Stimulated activated CD8-positive, alpha-beta memory T cell treated with anti-CD3 and anti-CD28 coated beads, Interleukin-4, amount 100 ng/mL, for 1 hour (primary cell): ENCODE measurements at places on chromosomes 7 and 10.

DNA sequence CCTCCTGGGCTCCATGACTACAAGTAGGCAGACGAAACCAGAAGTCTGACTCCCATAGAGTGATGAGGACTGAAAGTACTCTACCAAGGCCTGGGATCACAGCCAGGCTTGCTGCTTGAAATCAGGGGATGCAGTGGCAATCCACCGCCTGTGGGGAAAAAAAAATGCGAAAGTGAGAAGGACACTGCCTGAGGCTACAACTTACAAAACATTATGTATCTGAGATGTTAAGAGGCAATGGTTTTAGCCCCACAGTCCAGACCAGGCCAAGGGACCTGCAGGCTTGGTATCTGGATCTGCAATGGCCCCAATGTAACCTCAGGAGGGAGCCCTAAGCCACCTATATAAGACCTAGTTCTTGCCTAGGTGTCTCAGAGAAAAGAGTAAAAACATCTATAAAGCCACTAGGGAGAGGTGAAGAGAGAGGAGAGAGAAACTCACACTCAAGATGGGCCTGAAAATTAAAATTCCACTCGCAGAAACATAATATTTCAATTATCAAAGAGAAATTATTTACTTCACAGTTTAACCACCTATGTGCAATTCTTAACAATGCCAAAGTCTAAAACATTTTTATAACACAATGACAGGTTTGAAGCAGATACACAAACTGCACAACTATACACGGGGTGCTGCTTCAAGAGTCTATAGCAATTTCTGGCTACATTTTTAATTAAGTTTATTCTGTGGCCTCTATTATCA, 13.9 kb downstream of the DNAJC1 start:
- DNase-seq: peak; percentile 10

- no peak for DNase-seq
Observed at GRCh38 chr7:147813316-147813715, 777.2 kb upstream of the C7orf33 start.

GRCh38 chr7:158805414-158805813, 23.9 kb downstream of the ESYT2 start:
- no peak for DNase-seq

- DNase-seq: no peak
Observed at GRCh38 chr10:110358869-110359629, 54.3 kb upstream of the SMNDC1 start.

DNA sequence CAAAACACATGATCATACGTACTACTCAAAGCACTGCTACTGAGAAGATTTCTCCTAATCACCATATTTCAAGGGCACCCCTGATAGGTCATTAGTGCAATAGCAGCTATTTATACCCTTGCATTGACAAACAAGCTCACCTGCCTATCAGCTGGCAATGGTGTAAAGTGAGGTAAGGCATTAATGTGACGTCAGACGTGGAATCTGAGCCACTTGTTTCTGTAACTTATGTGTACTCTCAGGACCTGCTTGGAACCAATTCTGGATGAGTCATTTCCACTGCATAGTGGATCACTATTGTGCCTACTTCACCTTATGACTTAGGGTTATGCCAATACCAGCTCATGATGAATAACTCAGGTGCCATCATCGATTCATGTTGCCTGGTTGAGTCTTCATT, 628.5 kb upstream of the CELF2 start:
- DNase-seq: no peak

DNA sequence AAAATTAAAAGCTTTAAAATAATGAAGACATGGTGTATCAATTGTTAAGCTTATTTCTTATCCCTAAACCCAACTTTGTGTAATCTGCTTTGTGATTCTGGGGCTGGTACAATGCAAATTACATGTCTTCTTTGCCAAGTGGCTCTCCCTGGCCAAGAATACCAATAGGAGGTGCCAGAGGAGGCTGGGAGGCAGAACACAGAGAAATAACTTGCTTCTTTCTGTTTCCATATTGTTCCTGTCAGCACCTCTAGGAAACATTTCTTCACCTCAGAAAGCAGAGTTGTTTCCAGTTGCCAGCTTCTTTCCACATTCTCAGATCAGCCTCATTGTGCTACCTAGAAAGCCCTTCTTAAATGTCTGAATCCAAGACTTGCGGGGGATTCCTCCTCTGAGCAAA, 174.4 kb downstream of the MDFIC start:
- no peak for DNase-seq

- DNase-seq: peak; percentile 92
Observed at GRCh38 chr7:39732837-39733804, 109.7 kb downstream of the RALA start.

GRCh38 chr10:63355682-63356081, 110.1 kb downstream of the JMJD1C start:
- DNase-seq: no peak

- no peak for DNase-seq
Observed at GRCh38 chr7:74083928-74084721, 521 bp downstream of the LIMK1 start.

GRCh38 chr10:89296220-89296648, 5.6 kb upstream of the IFIT2 start:
- DNase-seq: no peak

GRCh38 chr10:132563485-132564248, 26.1 kb downstream of the INPP5A start:
- DNase-seq: no peak

GRCh38 chr10:131625041-131625440, 275.8 kb upstream of the PPP2R2D start:
- DNase-seq: no peak

- DNase-seq: no peak
Observed at GRCh38 chr10:67319976-67320375, 376.0 kb downstream of the CTNNA3 start.

DNA sequence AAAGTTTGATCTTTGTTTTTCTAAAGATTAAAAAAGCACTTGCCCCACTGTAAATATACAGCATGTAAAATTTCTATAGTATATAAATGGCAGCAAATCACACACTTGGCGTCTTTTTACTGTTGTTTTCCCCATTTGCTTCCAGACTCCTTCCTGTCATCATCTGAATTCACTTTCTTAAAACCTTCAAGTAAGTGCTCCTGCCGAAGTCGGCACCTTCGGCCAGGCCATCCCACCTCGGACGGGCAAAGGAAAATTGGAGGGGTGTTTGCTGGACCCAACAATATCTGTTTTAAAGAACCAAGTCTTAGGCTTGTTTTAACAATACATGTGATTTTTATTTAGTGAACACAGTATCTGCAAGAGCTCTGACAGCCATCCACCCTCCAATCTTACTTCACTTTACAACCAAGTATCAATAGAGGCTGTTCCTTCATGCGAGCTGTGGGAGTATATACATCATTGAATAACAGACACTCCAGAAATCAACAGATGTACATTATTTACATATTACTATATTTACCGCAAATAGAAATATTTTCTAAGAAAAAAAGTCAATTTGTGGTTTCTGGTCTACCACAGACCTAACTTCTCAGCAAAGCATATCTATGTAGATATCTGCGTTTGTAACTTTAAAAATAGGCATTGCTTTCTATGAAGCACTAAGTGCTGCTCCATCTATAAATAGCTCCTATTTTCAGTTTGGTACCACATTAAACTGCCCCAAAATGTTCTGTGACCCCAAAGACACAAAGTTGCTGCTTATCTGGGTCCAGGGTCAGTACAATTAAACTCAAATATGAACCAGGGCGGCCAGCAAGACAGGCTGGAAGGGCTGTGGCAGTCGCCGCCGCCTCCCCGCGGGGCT, 110.7 kb downstream of the CYTH3 start:
- no peak for DNase-seq

DNA sequence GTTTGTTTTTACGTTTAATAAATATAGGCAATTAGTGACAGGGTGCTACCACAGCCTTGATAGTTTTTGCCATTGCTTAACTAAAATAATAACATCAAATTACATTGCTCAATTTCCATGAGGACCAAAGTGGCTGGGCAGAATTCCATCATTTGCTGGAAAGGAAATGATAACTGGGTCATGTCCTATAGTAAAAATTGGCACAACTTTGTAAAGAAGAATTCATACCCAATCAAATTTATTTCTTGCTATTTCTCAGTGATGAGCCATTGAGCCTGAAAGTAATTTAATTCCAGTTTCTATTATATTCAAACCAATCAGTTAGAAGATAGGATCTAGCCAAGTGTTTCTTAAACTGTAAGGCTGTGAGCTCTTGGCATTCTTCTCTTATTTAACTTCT, 102.2 kb upstream of the CTTNBP2 start:
- DNase-seq: no peak

DNA sequence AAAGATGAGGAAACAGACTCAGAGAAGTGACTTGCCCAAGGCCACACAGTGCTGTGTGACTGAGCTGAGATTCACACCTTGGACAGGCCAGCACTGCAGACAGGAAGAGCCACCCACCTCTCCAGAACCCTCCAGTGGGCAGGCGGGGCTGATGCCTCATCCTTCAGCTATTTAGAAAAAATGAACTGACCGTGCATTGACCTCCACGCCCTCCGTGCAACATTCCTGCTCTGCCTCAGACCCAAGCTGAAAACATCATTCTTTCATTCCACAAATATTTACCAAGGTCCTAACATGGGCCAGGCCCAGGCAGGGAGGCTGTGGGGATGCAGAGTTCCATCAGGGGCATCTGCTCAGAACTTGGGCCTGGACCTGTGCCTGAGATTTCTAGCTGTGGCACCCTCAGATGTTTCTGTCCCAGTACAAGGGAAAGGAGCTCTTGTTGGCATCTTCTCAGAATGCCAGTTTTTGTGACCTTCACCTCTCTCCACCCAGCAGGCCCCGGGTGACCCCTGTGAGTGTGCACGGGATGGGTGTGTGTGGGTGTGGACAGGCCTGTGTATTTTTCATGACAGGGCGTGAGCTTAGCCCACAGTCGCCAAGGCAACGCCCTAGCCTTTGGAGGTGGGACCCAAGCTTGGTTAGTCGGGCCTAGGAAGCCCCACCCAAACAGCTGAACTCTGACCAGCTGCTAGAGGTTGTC, 6.5 kb downstream of the VSIR start:
- DNase-seq: no peak

GRCh38 chr7:39892361-39892760, 57.7 kb upstream of the CDK13 start:
- no peak for DNase-seq

GRCh38 chr7:111356941-111357340, 205.4 kb downstream of the IMMP2L start:
- no peak for DNase-seq

- DNase-seq: no peak
Observed at GRCh38 chr10:31070025-31070424, 38.4 kb upstream of the ZNF438 start.

DNA sequence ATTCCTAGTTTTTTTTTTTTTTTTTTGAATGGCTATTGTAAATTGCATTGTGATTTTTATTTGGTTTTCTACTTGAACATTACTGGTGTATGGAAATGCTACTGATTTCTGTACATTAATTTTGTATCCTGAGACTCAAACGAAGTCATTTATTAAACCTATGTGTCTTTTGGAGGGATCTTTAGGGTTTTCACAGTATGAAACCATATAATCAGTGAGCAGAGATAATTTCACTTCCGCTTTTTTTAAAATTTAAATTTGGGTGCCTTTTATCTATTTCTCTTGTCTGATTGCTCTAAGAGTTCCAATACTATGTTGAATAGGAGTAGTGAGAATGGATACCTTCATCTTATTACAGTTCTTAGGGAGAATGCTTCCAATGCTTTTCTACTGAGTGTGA, 102.7 kb downstream of the ZWINT start:
- DNase-seq: no peak

DNA sequence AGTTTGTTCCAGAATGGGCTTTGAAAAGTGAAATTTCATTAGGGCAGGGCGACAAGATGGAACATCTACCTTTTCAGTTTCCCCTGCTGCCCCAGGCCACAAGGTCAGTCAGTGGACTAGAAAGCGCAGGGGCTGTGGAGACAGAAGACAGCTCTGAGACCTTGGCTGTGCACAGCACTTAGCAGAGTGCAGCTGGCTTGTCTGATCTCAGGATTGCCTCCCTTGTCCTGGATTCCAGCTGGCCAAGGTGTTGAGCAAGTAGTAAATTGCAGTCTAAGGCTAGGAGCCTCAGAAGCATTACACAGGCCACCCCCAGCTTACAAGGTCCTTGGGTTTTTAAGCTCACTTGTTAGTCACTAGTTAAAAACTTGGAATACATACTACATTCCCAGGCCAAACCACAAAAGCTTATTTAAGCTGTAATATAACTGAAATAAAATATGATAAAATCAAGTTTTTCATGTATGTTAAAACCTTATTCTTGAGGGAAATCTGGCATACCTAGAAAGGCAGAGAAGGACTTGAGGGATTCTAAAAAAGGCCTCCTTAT, 67.3 kb upstream of the NPY start:
- no peak for DNase-seq

DNA sequence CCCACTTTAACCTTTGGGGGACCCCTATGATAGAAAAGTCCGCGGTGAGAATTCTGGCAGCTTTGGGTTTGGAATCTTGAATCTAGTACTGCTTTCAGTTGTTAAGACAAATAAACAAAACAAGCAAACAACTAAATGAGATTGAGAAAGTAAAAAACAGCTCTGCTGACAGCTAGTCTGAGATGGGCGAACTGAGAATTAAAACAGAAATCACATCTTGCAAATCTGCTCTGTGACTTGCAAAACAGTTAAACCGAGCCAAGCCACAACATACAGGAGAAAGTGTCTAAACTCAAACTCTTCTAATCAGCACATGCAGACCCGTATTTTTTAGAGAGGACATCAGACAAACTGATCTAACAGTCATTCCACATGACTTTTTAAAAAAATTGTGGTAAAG, 110.4 kb downstream of the SH2D4B start:
- no peak for DNase-seq

DNA sequence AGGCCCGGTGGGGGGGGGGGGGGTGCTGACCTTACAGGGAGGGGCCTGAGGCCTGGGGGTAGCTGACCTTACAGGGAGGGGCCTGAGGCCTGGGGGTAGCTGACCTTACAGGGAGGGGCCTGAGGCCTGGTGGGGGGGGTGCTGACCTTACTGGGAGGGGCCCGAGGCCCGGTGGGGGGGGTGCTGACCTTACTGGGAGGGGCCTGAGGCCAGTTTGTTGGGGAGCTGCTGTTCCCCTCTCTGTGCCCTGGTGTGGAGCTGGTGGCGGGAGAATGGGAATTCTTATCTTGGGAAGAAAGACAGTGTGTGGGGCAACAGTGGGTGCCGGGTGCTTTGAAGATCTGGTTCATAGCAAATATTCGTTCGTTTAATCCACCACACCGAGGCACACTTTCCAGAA, 46.6 kb upstream of the CFAP46 start:
- no peak for DNase-seq
